ENCODE measurements at places on chromosomes 16 and 17.
A peak's percentile ranks its signal among the peaks of the same experiment; 100 is the strongest.

DNA sequence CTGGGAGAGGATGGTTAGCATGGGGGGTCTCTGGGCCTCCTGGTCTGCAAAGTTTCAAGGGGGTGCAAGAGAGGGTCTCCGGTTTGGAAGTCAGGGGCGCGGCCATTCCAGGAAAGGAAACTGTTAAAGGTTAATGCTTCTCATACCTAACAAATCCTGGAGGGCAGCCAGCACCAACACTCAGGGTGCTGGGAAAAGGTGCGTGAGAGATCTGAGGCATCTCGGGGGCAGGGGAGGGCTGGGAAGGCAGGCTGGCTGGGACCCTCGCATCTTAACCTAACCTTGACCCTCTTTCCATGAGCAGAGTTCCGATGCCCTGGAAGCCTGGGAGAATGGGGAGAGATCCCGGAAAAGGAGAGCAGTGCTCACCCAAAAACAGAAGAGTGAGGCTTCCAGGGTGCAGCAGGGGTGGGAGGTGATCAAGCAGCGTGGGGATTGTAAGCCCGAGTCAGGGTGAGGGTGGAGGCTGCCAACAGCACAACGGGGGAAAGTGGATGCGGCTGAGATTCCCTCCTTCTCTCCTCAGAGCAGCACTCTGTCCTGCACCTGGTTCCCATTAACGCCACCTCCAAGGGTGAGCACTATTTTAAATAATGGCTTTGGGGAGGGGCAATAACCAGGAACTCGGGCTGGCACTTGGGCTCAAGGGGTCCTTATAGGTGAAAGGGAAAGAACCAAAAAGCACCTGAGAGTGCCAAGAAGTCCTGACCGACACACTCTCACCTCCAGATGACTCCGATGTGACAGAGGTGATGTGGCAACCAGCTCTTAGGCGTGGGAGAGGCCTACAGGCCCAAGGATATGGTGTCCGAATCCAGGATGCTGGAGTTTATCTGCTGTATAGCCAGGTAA lies 996 bp downstream of the TNFSF13 start:
- H3K4me1 ChIP-seq = peaks cover 63% of the 10 kb centered on the region
- no peak overlapping the region for H3K27ac ChIP-seq
- DNase-seq = no peak
- no peak overlapping the region for H3K4me3 ChIP-seq
- peaks cover 36% of the 10 kb centered on the region for H3K36me3 ChIP-seq

GRCh38 chr16:56450275-56450985 lies 702 bp downstream of the NUDT21 start:
- H3K36me3 ChIP-seq = peaks cover 49% of the 10 kb centered on the region
- H3K27ac ChIP-seq = peak overlapping the region; percentile 83
- H3K27me3 ChIP-seq = no peaks in the 10 kb centered on the region

GRCh38 chr17:2419486-2419885 lies 18.6 kb upstream of the MNT start:
- H3K27ac ChIP-seq = no peak overlapping the region
- no peak for DNase-seq
- H3K4me1 ChIP-seq = peaks cover 2% of the 10 kb centered on the region
- no peaks in the 10 kb centered on the region for H3K36me3 ChIP-seq
- H3K27me3 ChIP-seq = no peaks in the 10 kb centered on the region

DNA sequence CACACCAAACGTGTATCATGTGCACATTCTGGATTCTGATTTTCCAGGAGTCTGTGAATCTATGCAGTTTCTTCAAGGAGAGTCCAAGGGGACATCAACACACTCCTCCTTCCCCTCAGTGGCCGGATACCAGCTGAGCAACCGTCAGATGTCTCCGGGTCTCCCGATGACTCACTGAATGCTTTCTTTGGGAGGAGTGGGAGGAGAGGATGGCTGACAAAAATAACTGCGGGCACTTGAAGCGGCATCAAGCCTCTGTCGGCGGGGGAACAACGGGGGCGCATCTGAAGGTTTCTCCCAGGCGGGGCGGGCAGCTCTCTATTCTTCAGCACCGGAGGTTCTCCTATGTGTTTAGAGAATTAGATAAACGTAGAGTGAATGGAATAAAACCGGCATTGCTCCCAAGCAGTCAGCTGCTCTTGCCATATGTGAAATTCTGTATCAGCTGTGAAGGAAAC lies 24.6 kb upstream of the LRRC75A start:
- no peak overlapping the region for H3K4me3 ChIP-seq
- H3K4me1 ChIP-seq = peaks cover 11% of the 10 kb centered on the region
- H3K27ac ChIP-seq = no peak overlapping the region
- DNase-seq = no peak
- peaks cover 39% of the 10 kb centered on the region for H3K27me3 ChIP-seq

DNA sequence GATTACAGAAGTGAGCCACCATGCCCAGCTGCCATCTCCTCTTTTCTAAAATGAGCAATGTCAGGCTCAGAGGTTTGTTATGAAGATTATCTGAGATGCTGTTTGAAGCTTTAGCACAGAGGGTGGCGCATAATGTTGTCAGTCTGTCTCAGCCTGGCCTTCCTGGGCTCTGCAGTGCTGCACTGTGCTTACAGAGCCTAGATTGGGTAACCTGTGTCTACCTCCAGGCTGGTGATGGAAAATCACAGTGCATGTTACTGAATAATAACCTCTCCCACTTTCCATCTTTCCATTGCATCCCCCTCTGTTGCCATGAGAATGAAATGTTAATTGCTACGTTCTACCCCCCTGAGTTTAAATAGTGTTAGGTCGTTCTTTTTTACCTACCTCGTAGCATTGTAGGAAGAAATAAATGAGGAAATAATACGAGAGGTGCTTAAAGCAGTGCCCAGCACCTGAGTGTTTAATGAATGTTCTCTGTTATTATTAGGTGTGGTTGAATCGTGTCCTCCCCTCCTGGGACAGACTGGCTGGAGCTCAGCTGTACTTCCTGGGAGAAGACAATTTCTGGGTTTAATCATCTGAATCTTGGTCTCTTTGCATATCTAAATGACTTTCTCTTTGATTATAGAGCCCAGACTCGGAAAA lies 6.2 kb downstream of the LDAF1 start:
- H3K27me3 ChIP-seq = no peaks in the 10 kb centered on the region
- DNase-seq = no peak
- H3K4me1 ChIP-seq = peaks cover 8% of the 10 kb centered on the region
- peaks cover 28% of the 10 kb centered on the region for H3K36me3 ChIP-seq

DNA sequence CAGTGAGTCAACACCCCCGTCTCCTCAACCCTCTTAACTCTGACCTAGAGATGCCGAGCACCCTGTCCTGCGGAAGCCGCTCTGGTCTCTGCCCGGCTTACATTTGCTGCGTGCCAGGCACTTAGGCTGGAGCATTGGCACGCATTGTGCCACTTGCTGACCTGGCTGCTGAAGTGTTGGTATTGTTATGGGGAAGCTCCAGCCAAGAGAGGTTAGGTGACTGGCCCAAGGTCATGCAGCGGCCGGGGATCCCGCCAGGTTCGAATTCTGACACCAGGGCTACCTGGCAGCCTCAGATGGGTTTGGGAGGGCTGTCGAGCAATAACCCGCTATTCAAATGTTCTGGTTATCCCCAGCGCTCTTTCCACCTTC lies 5.0 kb upstream of the HSD17B1 start:
- no peaks in the 10 kb centered on the region for H3K36me3 ChIP-seq
- H3K4me3 ChIP-seq = no peak overlapping the region
- no peak overlapping the region for H3K27ac ChIP-seq
- peaks cover 9% of the 10 kb centered on the region for H3K4me1 ChIP-seq

DNA sequence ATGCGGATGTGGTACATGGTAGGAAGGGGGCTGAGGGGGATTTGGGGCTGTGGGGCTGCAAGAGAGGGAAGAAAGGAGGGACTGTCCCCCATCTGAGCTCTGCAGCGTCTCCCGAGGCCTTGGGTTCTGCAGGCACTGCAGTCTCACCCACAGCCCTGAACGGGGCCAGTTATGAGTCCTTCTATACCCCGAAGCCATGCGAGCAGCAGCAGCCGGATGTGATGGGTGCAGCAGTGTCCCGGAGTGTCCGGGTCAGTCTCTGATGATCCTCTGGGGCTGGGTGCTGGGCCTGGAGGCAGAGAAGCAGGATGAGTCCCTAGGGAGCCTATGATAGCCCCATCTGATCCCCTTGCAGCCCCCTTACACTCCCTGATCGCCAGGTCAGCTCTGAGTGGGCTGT lies 41.5 kb downstream of the CPNE2 start:
- H3K4me3 ChIP-seq = peak overlapping the region; percentile 63
- no peaks in the 10 kb centered on the region for H3K36me3 ChIP-seq
- DNase-seq = no peak
